Panc1 (cell line): ENCODE measurements at places on chromosomes 16 and 17.

GRCh38 chr16:13110124-13110796 lies 208.9 kb downstream of the SHISA9 start:
- DNase-seq, result no peak

DNA sequence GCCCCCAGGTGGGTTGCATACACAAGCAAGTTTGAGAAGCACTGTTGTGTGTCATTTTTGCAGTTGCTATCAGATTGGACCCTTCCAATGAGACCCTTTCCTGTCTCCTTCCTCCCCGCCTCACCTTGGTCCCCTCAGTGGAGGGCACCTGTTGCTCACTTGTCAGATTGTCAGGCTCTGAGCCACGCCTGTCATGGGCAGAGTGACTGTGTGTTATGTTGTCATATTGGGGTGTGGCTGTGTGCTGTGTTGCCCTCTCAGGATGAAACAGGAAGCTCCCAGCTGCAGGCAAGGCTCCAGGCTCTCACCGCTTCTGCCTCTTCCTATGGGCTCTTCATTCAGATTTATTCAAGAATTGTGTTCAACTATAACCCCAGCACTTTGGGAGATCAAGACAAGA lies 302.9 kb downstream of the CPPED1 start:
- no peak for DNase-seq

DNA sequence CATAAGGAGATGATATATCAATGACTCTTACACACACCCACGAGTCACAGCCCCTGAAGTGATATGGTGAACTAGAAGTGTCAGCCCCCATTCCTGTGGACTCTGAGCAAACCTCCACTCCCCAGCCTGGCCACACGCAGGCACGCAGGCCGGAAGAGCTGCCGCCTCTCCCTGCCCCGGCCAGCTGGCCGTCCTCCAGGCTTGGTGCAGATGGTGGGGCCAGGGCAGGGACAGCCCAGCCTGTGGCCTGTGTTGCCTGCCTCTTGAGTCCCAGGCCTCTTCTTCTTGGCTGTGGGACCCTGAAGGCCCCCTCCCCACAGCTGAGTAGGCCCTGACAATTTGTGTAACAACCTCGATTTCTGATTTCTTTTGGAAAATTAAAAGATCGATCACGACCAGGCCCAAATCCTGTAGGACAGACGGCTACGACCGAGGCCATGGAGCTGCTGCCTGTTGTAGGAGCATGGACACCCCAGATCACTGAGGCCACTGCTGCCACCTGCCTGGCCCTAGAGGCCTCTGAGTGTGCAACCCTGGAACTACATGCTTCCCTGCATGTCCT lies 10.0 kb upstream of the MPRIP start:
- DNase-seq, result no peak

- DNase-seq, result no peak
These were observed 1.4 kb upstream of the PITPNC1 start for GRCh38 chr17:67375716-67376115.

- DNase-seq, result no peak
These were observed 29.1 kb downstream of the ARSG start for GRCh38 chr17:68320311-68320865.

DNA sequence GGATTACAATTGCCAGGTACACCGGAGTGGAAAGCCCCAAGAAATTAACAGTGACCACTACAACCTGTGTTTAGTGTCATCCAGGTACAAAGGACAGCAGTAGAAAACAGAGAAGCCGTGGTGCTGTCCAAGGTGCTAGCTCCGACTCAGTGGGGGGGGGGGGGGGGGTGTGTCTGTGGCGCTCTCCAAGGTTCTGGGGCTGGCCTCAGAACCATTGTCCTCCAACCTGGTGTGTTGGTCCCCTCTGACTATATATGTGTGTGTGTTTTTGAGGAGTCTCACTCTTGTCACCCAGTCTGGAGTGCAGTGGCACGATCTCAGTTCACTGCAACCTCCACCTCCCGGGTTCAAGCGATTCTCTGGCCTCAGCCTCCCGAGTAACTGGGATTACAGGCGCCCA lies 5.8 kb upstream of the ZNF23 start:
- DNase-seq, result no peak

GRCh38 chr17:50549969-50550368 lies 3.0 kb downstream of the SPATA20 start:
- DNase-seq, result no peak

GRCh38 chr16:10612649-10613179 lies 32.3 kb upstream of the EMP2 start:
- DNase-seq, result no peak

- no peak for DNase-seq
These were observed 331.8 kb upstream of the XYLT1 start for GRCh38 chr16:17802571-17802970.
